ENCODE measurements at places on chromosomes 12 and 14.

DNA sequence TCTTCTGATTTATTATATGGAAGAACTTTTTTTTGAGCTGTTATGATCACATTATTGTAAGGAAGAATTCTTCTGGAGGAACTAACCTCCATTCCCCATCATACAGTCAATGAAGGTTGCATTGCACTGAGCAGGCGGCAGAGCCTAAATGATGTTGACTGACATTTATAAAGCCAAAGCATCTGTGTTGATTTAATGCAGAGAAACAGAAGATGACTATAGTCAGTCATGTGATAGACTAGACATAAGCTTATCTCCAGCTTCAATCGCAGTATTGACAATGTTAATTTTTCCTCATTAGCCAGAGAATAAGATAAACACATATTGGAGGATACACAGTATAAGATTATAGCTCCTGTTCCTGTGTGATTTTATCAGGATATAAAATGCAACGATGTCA lies 82.0 kb downstream of the PRICKLE1 start:
- DNase-seq: no peak

GRCh38 chr14:99838639-99839134 lies 45.5 kb downstream of the EML1 start:
- peak; percentile 10 for DNase-seq

- no peak for DNase-seq
These were observed 8.2 kb downstream of the ZFHX2 start for GRCh38 chr14:23543403-23543802.

DNA sequence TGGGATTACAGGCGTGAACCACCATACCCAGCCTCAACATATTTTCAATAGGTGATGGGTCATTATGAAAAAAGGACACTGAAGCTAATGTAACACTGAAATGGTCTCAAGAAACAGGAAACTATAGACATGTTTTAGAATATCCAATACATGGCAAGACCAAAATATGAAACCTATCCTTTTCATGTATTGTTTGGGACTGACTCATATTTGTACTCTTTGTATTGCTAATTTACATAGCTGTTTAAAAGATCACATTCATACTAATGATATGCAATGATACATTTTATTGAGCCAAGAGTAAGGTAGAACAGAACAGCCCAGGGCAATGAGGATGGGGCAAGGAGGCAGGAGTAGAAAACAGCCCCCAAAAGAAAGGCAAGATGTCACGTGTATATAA lies 32.6 kb downstream of the RESF1 start:
- no peak for DNase-seq

- no peak for DNase-seq
These were observed 788 bp downstream of the TEX52 start for GRCh38 chr12:2856051-2856450.

GRCh38 chr14:40838601-40839000 lies 768.1 kb upstream of the LRFN5 start:
- DNase-seq: no peak

- no peak for DNase-seq
These were observed 141.8 kb upstream of the DYRK2 start for GRCh38 chr12:67506739-67507138.

- DNase-seq: no peak
These were observed 28.5 kb upstream of the ANO2 start for GRCh38 chr12:5973461-5974115.

DNA sequence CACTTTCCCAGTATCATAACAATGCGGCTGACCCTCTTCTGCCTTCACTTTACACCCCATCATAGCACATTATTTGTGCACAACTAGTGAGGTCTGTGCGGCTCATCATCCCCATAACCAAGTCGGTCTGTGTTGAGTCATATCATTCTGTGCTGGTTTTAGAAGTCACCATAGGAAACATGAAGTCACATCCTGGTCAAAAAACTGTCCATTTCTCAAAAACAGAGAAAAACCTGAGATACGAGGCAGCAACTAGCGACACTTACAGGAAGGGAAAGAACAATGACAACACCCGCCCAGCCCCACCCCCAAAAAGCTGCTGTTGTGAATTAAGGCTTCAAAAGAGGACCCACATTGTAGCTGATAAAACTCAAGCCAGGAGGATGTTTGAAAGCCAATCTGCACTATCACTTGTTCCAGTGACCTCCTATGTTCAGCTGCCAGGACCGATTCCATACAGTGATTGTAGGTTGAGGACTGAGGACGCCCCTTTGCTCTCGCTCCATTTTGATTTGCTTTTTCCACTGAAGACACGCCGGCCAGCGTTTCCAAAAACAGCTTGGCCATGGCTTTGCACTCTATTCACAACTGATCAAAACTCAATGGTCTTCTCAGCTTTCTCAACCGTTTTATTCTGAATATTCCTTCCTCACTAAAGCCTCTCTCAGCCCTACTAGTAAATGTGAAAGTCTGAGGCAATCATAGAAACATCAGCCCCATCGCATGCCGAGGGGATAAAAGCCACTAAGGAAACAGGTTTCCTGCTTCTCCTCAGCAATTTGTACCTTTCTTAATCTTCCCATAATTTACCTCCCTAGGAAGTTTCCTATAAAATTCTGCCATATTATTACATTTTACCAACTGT lies 87.5 kb downstream of the DUSP16 start:
- DNase-seq: peak; percentile 38

GRCh38 chr14:72752034-72752412 lies 141.9 kb downstream of the DPF3 start:
- no peak for DNase-seq

GRCh38 chr14:89121968-89122620 lies 294.9 kb downstream of the FOXN3 start:
- DNase-seq: no peak

DNA sequence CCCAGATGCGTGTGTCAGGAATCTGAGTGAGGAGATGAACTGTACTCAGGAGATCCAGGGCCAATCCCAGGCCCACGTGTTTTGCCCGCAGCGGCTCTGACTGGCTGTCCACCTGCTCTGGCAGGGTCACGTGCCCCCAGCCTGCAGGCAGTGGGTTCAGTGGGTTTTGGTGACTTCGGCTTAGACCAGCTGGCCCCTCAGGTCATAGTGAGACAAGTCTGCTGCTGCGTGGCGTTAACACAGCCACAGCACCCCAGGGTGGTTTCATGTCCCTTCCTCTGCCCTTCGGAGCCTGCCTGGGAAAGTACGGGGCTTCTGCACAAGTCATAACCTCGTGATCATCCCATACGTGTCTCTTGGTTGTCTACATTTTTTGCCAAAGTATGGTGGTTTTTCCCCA lies 2.6 kb downstream of the FBRSL1 start:
- DNase-seq: no peak

- DNase-seq: peak; percentile 11
These were observed 594 bp downstream of the ARHGDIB start for GRCh38 chr12:14960548-14961465.

DNA sequence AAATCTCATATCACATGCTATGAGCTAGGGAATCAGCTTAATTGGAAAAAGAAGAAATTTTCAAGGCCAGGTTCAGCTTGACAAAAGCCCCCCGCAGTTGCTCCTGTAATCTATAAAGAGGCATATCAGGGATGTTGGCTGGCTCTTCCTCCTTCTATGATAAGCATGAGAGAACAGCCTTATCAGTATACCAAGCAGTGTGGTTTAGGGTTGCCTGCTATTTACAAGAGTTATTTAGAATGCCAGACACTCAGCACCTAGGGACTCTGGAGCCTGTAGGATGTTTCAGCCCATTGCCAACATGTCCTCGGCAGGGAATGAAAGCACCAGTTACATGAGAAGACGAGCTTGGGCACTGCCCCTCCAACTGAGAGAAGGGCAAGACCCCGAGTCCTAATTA lies 89.5 kb upstream of the TMPO start:
- DNase-seq: no peak

- peak; percentile 61 for DNase-seq
These were observed 169.2 kb upstream of the PLXNC1 start for GRCh38 chr12:93979189-93979588.

DNA sequence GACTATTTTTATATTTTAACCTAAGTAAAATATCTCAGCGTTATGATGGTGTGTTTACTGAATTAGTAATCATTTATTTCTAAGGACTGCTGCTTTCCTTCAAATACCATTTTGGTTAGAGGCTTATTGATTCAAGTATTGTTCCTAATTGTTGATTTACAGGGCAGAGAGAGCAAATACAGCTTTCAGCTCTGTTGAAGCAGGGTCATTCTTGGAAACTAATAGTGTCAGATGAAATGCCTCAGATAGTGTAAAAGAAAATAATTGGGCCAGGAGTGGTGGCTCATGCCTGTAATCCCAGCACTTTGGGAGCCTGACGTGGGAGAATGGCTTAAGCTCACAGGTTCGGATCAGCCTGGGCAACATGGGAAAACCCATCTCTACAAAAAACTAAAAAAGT lies 249.3 kb downstream of the FUT8 start:
- no peak for DNase-seq

DNA sequence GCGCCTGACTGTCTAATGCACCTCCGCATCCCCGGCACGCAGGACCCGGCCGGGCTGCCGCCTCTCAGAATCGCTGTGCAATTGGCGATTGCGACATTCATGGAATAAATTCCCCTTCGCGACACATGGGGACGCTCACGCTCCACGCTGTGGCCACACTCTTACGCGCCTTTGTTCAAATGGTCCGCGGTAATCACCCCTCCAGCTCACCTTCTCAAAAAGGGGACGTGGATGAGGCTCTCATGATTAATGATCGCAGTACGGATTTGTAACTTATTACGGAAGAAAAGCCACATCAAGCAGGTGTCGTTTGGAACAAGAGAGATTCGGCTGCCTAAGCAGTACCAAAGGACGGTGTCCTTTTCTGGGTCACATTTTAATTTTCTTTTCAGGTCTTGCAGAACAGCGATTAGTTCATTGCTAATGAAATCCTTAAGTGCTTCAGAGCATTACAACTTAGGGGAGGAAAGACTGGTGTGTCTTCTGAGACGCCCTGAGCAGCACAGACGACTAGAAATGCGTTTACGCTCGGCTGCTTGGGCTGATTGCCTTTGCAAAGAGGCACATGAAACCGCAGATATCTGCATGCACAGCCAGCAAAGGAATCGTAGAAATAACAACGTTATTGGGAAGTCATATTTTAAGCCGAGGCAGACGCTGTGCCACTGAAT lies 37.3 kb upstream of the ADGRD1 start:
- peak; percentile 60 for DNase-seq

GRCh38 chr12:81146228-81147225 lies 68.6 kb downstream of the ACSS3 start:
- DNase-seq: no peak

DNA sequence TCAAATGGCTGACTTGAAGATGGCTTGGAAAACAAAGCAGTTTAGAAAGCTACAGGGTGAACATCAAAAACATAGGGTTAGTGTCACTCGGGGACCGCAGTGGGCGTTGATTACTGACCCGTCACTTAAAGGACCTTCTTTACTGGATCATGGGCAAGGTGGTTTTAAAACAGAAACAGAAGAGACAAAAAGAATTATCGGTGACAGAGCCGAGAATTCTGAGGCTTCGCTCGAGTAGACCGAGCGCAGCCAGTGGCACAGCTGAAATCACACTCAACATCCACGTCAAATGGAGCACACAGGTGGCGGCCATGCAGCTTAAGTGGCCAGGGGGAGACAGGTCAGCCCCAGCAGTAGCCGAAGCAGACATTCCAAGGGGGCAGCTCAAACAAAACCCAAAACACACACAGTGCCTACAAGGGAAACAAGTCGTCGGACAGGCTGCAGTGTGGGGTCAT lies 17.3 kb downstream of the SNRNP35 start:
- DNase-seq: no peak

DNA sequence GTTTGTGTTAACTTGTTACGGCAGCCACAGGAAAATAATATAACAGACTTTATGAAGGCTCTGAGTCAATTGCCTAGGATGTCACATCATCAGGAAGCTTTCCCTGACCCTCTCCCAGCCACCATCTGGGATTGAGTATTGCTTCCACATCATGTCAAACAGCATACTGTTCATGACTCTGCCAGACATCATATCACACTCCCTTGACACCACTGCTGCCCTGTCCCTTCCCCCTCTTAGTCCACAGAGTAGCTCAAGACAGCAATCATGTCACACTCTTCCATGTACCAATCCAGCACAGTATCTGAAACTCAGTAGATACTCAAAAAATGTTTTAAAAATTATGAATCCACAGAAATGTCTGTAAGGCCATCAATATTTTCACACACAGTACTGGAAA lies 168.0 kb downstream of the PIK3C2G start:
- DNase-seq: no peak

DNA sequence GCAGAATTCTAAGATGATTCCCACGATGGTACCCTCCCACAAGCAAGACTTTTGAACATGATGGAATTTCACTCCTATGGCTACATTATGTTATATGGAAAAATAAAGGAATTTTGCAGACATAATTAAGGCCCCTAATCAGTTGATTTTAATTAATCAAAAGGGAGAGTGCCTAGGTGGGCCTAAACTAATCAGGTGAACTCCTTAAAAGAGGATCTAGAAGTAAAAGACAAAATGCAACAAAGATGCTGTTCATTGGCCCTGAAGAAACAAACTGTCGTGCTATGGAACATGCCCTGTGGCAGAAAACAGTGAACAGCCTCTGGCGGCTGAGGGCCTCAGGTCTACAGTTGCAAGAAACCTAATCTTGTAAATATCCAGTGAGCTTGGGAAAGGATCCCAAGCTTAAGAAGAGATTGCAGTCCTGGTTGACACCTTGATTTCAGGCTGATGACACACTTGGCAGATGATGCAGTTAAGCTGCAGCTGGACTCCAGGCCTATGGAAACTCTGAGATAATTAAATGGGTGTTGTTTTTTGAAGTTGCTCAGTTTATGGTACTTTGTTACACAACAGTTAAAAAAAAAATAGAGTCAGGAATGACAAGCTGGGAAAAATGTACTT lies 13.8 kb downstream of the TMCC3 start:
- DNase-seq: no peak

DNA sequence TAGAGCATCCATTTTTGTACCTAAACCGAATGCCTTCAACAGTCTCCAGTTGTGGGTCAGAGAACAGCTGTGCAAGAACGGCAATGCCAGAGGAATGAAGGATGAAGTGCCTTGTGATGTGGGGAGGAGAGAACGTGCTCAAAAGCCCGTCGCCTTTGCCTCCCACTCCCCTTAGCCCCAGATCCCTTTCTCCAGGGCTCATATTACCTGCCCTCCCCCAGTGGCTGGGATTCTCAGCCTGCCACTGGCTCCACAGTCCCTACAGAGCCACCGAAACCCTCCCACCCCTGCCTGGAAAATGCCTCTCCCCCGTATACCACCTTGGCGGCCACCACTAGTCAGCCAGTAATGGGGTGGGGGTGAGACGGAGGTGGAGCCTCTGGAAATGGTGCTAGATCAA lies 158.5 kb downstream of the ZFP36L1 start:
- no peak for DNase-seq

DNA sequence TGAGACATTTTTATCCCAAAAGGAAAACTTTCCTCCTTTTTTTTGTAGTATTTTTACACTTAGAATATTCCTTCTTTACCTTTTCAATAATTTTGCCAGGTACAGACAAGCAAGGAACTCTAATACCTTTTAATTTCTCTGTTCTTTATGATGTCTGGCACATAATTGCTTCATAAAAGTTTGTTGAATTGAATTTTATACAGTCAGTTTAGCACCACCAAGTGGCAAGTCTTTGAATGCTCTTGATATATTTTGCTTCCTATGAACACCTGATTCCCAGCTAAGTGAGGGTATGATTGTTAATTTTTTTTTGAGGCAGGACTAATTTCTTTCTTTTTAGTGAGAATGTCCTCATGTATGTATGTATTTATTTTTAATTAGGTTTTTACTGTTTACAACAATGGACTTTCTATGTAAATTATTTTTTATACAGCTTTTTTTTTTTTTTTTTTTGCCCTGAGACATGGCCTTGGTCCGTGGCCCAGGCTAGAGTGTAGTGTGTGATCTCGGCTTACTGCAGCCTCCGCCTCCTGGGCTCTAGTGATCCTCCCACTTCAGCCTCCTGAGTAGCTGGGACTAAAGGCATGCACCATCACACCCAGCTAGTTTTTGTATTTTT lies 6.9 kb downstream of the TBC1D15 start:
- DNase-seq: peak; percentile 57

All from fibroblast of mammary gland (primary cell).